Activated gamma-delta T cell treated with Interleukin-2 at 50 U/mL for 16 hours (primary cell): ENCODE measurements at places on chromosomes 12 and 14.

GRCh38 chr14:64671591-64671990 is 32.6 kb upstream of the PLEKHG3 start:
- DNase-seq: no peak

GRCh38 chr12:124759841-124760503 is 103.7 kb downstream of the SCARB1 start:
- DNase-seq: no peak

DNA sequence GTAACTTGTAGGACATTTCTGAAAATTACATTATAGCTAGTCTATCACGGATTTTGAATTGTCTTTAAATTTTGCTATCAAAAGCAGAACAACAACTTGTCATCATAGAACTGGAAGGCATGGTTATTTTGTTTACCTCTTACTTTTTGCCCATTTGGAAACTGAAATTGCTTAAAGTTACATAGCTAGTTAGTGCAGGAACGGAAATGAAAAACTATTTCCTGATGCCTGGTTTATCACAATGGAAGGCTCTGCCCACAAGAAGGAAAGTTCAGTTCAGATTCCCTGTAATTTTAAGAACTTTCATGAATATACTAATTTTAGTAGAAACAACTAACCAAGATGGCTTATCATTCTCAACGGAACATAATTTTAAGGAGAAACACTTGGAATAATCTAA is 427.7 kb downstream of the RAD51B start:
- no peak for DNase-seq

GRCh38 chr14:55450987-55451386 is 10.6 kb upstream of the TBPL2 start:
- no peak for DNase-seq

DNA sequence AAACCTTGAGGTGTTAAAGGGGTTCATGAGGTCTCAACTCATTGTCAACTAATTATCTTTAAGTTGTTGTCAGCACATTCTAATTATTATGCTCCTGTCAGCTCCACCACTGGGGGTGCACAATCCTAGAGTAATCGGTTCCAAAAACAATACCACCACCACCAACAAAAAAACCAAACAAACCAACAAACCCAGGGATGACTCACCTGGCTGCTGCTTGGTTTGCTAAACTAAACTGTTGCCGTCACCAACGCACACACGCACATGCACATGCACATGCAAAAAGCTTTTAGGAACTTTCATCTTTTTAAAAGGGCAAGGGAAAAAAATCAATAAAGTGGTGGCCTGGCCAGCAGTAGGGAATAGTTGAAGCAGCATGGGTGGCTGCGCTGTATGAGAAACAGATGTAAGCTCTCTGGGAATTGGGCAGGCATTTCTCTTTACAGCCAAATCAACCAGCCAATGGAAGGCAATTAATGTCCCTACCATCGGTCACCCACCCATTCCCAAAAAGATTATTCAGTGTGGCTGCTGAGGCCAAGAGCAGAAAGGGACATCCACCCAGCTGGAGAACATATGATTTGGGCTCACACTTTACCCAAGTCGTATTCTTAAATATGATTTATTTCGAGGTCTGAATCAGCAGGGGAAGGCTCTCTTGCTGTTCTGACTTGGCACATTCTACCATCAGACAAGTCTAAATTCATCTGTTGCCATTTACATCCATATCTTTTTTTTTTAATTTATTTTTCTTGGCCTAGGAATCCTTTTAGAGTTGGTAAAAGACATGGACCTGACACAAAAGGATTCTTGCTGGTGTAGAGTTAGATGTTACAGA is 20.0 kb downstream of the TMEM30B start:
- no peak for DNase-seq

GRCh38 chr12:47299586-47299985 is 219.8 kb upstream of the AMIGO2 start:
- no peak for DNase-seq

DNA sequence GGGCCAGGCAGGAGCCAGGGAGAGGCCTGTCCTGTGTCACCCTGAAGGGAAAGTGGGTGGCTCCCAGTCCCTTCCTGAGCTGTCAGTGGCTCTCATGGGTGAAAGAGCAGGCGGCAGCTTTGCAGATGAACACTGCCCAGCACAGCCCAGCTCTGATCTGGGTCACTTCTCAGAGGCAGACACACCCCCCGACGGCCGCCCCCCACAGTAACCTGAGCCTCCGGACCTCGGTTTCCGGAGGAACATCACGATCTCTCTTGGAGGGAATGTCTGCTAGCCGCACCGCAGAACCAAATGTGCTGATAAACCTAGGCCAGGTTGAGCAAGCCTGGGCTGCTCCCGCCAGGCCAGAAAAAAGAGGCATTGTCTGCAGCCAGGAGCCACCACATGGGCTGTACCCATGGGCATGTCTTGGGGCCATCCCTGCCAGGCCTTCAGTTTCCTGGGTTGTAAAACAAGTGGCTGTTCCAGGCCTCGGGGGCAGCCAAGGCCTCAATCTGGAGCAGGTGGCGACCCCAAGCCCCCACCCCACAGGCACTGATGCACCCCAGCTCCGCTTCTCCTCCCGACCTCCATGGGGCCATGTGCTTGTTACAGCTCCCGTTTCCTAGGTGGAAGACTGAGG is 57.6 kb downstream of the NCOR2 start:
- DNase-seq: no peak
